HCT116 (cell line): ENCODE measurements at places on chromosomes 3 and 15. TPM values are rescaled to one million over a fixed set of nuclear protein-coding genes. Genes with fewer than 3 reads are reported as not detected.

The SQOR gene
- 17.6 TPM for total RNA-seq

- H3K27ac ChIP-seq, result no peak overlapping the region
- no peak overlapping the region for H3K4me3 ChIP-seq
- no peaks in the 10 kb centered on the region; the same call in 1 of the 2 replicates for H3K27me3 ChIP-seq
Observed at GRCh38 chr3:71695000-71695482, 30.2 kb downstream of the EIF4E3 start.

- no peak for DNase-seq
- H3K36me3 ChIP-seq, result no peaks in the 10 kb centered on the region
- no peak overlapping the region for H3K4me3 ChIP-seq
- H3K27ac ChIP-seq, result no peak overlapping the region
Observed at GRCh38 chr3:197338586-197338985, 40.2 kb upstream of the DLG1 start.

The LRRC34 gene
- not detected for total RNA-seq

DNA sequence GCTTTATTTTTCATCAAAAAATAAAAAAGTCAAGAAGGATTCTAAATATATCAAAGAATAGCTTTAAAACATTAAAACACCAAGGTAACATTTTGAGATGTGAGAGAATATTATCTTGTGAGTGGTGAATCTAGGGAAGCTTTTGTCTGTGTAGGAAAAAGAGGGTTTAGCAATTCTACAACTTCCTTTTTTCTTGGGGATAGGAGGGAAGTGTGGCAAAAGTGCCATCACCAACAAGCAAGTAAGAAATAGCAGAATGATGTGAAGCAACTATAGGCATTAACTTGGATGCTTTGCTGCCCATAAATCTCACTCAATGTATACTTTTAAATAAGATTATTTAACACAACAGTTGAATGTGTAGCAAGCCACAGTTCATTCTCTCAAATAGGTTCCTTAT, 57.8 kb upstream of the SUCLG2 start:
- no peaks in the 10 kb centered on the region for H3K4me1 ChIP-seq
- H3K4me3 ChIP-seq, result no peak overlapping the region

DNA sequence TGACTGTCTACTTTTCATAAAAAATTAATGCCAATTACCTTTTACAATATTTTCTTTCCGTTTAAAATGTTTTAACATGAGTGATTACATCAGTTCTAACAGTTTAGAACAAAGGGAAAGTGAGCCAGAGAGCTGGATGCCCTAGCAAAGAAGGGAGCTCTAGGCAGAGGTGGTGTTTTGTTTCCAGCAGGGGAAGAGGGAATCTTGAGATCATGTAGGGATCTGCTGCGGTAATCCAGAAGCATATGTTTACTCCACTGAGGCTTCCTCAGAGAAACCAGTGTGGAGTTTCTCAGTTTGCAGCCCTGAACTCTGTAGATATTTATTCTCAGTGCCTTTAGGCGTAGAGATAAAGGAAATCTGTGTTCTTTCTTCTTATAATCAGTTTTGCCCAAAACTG, 399.3 kb downstream of the NLGN1 start:
- H3K36me3 ChIP-seq, result no peaks in the 10 kb centered on the region
- DNase-seq, result no peak
- no peak overlapping the region for H3K4me3 ChIP-seq
- H3K27me3 ChIP-seq, result no peaks in the 10 kb centered on the region
- H3K27ac ChIP-seq, result no peak overlapping the region

The MOBP gene
- total RNA-seq, result not detected

The MUSTN1 gene
- total RNA-seq, result 0.44 TPM

The CFAP44 gene
- 5.4 TPM for total RNA-seq
